Left colon (tissue), 2 donors: ENCODE measurements at places on chromosomes 16 and 17. TPM values are rescaled to one million over a fixed set of nuclear protein-coding genes. Genes with fewer than 3 reads are reported as not detected.

KRTAP9-2 gene
- not detected for total RNA-seq

PDE6G gene
- 0.34 TPM for total RNA-seq

- no peak for DNase-seq
Observed at GRCh38 chr17:35404360-35404759, 27.9 kb downstream of the SLFN12 start.

DNA sequence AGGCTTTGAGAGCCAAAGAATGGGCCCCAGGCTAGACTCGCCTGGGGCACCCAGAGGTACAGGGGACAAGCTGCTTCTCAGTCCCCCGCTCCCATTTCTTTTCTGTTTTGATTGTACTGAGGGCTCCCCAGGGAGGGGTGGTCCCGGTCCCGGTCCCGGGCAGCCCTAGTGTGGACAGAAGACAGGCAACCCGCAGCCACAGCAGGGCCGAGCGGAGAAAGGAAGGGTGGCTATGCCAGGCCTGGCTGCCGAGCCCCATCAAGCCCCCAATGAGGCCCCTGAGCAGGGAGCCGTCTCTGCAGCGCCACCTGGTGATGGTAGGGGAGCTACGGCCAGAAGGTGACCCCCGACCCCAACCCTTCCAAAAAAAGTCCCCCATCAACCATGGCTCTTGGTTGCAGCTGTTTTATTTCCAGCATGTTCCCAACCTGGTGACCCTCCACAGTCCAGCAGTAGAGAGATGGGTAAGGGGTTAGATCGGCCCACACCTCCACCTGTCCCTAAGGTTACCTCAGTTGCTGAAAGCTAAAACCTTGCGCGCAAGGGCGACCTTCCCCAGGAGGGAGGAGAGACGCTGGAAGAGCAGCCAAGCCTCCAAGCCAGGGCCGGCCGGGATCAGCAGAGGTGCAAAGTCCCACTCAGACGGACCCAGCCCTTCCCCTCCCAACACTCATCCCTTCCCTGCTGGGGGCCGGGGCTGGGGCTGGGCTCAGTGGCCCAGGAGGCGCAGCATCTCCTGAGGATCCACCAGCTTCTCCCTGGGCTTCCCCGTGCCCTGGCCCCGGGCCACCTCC, 2.6 kb upstream of the GRIN2C start:
- peak; percentile 67 for DNase-seq

GRCh38 chr16:48978501-48978900, 303.1 kb downstream of the CBLN1 start:
- no peak for DNase-seq

DNA sequence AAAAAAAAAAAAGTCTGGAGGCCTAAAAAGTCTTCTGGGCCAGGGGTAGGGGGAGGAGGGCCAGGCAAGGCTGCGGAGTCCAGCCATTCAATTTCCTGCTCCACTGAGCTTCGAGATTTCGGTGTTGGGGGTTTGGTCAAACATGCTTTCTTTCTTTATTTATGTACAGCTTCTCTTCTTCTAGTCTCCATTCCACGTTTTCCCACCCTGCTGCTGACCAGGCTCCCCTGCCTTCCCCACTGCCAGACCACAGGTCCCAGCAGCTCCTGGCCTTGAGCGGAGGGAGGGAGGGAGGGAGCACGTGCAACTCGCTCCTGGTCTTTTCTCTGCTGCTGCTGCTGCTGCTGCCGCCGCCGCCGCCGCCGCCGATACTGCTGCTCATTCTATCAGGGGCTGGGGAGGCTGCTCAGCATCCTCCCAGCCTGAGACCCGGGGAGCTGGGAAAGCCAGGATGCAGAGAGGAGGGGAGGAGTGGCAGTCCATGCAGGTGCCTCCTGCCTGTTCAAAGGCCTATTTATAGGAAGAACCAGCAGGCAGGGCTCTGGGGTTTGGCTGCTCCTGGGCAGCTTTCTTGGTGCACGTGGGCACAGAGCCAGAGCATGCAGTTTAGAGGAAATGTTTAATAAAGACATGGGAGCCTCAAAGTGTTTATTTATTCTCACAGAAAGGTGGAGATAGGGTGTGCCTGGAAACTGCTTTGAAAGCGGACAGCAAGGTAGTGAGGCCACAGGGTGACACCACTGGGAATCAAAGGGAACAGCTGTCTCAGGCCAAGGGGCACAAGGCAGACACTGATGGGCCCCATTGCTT, 23.4 kb upstream of the ZFHX3 start:
- peak; percentile 77 for DNase-seq

GRCh38 chr16:8005096-8005860, 585.0 kb downstream of the TMEM114 start:
- no peak for DNase-seq

DNA sequence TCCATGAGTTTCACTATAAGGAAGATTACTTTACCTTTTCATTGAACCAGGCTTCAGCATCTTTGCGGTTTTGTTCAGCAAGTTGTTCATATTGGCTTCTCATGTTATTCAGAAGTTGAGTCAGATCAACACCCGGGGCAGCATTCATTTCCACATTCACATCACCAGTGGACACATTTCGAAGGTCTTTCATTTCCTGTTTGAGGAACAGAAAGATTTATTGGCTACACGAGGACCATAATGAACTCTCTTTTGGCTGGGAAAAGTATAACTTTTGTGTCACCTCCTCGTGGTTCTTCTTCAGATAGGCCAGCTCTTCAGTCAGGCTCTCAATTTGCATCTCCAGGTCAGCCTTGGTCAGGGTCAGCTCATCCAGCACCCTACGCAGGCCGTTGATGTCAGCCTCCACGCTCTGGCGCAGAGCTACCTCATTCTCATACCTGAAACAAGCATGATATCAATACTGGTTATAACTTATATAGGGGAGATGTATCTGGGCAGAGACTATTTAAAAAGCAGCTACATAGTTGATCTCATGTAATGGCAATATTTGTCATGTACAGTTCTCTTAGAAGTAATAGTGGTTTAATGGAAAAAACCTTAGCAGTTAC, 2.1 kb downstream of the KRT10 start:
- no peak for DNase-seq

GRCh38 chr17:43360376-43360738, 38.4 kb upstream of the ARL4D start:
- DNase-seq: peak; percentile 63

DNA sequence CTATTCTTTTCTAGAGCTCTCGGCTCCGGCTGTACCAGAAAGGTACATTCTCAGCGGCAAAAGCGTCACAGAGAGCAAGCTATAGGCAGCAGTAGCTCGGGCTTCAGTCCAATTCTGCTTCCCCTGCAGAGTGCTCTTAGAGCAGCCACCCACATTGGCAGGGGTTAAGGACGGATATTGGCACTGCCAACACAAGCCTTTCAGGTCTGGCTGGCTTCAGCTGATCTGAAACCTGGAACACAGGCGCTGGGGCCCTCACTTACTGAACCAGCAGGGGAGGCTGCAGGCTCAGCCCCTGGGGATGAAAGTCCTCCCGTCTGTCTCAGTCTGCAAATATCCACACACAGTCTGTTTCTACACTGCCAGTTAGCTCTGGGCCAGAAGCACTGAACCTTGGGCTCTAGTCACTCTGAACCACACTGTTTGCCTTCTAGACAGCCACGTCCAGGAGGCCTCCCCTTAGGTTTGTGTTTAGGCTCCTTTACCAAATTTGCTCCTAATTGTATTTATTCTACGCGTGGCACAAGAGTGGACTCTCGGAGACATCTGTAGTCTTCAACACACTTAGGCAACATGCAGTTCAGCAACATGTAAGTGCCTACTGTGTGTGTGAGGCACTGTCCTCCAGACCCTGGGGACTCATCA, 40.1 kb downstream of the HIC1 start:
- no peak for DNase-seq
